ENCODE measurements at places on chromosomes 11 and 22. TPM values are rescaled to one million over a fixed set of nuclear protein-coding genes. Genes with fewer than 3 reads are reported as not detected.

Gene KDM4D
- 1.2 TPM for total RNA-seq

Gene FAM181B
- 0.07 TPM for total RNA-seq

Gene OLFML1
- total RNA-seq, result 9.7 TPM

Gene OR56B1
- total RNA-seq, result not detected

Gene CRELD2
- 20.7 TPM for total RNA-seq

Gene ACRV1
- not detected for total RNA-seq

Gene ANKK1
- total RNA-seq, result not detected

Gene TBX1
- total RNA-seq, result 0.28 TPM

Gene IGSF9B
- total RNA-seq, result 30.0 TPM

Gene SLC1A2
- total RNA-seq, result 2.4 TPM

Gene ABCC8
- total RNA-seq, result 1.3 TPM

Gene OR51I1
- not detected for total RNA-seq

Gene LGALS12
- not detected for total RNA-seq

Gene ACCS
- 12.5 TPM for total RNA-seq

Gene OR4A16
- total RNA-seq, result not detected

Gene SYCE3
- total RNA-seq, result not detected

Gene MPST
- total RNA-seq, result 27.5 TPM

Gene SPON1
- total RNA-seq, result 12.5 TPM

Gene C1QTNF5
- 19.8 TPM for total RNA-seq

Measured in heart left ventricle (tissue), 16 donors.